GF-D8 (cell line): ENCODE measurements at places on chromosomes 13 and 19.

- no peak for DNase-seq
Measured at GRCh38 chr19:7932276-7932929, 6.5 kb upstream of the CTXN1 start.

DNA sequence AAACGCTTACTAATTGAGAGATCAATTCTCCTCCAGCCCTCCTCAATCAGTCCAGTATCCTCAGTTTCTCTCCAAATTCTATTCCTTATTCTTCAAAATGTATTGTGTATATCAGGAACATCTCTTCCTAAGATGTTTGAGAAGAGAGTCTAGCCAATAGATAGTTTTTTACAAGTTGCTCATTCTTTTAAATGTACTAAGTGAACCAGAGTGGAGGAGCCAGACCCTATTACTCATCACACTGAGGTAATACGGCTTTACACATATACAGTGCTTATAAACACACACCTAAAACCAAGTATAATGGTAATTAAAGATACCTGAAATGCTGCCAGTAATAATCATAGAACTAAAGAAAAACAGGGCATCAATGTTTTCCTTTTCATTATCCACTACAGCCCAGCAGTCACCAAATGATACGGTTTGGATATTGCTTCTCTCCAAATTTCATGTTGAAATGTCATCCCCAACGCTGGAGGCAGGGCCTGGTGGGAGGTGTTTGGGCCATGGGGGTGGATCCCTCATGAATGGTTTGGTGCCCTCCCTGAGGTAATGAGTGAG, 45.2 kb upstream of the HMGB1 start:
- no peak for DNase-seq

- peak; percentile 28 for DNase-seq
Measured at GRCh38 chr19:15866636-15867035, 31.2 kb downstream of the CYP4F2 start.

DNA sequence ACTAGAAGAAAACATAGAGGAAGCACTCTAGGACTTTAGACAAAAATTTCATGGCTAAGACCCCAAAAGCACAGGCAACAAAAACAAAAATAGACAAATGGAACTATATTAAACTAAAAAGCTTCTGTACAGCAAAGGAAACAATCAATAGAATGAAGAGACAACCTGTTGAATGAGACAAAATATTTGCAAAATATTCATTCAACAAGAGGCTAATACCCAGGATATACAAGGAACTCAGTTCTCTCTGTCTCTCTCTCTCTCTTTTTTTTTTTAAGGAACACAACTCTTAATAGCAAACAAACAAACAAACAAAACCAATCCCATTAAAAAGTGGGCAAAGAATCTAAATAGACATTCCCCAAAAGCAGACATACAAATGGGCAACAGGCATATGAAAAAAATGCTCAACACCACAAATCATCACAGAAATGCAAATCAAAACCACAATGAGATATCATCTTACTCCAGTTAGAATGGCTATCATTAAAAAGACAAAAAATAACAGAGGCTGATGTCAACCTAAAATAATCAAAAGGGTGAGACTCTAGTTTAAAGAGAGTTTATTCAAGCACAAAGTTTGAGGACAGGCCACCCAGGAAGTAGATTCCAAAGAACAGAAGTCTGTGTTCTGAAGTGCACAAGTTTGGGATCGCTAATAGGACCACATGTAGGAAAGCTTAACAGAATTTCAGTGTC, 27.1 kb upstream of the SLC7A9 start:
- no peak for DNase-seq

DNA sequence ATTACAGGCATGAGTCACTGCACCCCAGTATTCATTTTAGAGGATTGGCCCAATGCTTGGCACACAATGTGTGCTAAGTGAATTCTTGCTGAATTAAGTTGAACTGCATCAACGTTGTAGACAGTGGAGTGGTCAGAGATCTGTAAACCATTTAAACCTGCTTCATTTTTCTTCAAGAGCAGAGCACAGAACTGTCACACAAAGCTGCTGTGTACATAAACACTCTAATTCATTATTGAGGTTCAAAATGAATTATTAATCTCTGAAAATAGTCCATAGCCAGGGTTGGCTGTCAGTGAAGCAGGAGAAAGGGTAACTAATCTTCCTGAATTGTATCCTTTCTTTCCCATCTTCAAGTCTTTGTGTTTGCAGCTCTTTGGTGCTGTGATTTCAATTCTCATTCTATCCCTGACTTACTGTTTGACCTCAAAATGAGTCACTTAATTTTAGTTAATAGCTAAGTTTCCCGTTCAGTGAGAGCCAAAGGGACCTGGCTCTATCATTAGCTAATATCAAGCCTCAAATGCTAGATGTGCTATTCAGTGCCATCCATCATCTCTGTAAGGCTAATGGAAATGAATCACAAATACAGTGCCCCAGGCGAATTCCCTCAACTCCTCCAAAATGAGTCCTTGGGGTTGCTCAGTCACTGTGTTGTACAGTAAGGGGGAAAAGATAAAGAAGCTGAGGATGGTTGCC, 77.0 kb upstream of the TSC22D1 start:
- DNase-seq, result no peak

GRCh38 chr13:33642374-33643065, 175.4 kb upstream of the RFC3 start:
- DNase-seq, result no peak

GRCh38 chr13:20156702-20157101, 4.2 kb downstream of the GJA3 start:
- no peak for DNase-seq

GRCh38 chr19:43847246-43847645, 20.1 kb downstream of the ZNF283 start:
- DNase-seq, result no peak
